ENCODE measurements at places on chromosomes 12 and 14.

DNA sequence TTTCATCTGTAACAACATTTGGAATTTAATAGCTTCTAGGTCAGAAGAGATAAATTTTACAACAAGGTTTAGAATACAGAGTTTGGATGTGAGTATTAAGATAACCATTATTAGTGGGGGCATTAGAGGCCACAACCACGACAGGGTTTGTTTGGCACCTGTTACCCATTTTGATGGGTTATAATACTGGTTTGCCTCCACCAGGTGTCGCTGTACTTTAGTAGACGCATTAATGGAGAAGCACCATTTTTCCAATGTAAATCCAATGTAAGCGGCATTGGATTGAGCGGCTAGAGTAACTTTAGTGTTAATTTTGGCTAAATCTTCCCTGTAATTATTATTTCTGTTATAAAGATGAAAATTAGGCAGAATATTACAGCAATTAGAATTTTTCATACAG, 136.2 kb downstream of the SLCO1B3 start:
- no peak for DNase-seq

GRCh38 chr12:6946033-6946919, 2.5 kb downstream of the C12orf57 start:
- DNase-seq, result no peak

DNA sequence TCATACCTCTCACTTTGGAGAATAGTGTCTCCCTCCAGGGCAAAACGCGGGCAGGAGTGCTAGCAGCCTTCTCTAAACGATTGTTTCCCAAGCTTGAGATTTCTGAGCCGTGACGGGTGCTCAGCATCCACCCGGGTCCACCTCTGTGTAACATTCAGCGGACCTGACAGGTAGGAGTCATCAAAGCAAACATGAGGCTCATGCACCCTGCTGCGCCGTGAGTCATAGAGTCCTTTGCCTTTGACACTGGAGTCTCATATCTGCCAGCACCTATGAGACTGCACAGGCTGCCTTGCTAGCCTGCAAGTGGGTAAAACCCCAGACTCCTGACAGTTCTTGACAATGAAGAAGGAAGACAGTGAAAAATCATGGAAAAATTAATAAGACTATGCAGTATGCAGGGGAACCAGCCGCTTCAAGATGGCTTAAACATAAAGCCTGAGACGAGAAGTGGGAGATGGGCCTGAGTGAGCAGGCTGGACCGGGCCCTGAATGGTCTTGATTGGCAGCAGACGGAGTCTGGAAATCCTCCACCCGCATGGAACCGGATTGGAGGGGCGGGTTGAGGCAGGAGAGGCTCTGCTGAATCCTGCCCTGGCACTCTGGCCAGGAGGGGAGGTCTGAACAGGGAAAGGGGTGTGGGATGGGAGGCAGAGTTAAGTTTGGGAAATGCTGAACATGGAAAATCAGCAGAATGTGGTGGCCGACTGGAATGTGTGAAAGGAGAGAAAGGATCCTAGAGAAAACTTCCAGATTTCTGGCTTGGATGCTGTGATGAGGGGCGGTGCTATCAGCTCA, 54.2 kb downstream of the LGMN start:
- DNase-seq, result no peak

GRCh38 chr14:75769047-75769685, 108.1 kb downstream of the TTLL5 start:
- DNase-seq, result no peak

GRCh38 chr12:70427611-70428010, 61.5 kb downstream of the KCNMB4 start:
- DNase-seq, result no peak

Data from left renal pelvis (tissue), 4 donors.